ENCODE measurements at places on chromosomes 2 and 18. TPM values are rescaled to one million over a fixed set of nuclear protein-coding genes. Genes with fewer than 3 reads are reported as not detected.

The SERPINB4 gene
- total RNA-seq = not detected

DNA sequence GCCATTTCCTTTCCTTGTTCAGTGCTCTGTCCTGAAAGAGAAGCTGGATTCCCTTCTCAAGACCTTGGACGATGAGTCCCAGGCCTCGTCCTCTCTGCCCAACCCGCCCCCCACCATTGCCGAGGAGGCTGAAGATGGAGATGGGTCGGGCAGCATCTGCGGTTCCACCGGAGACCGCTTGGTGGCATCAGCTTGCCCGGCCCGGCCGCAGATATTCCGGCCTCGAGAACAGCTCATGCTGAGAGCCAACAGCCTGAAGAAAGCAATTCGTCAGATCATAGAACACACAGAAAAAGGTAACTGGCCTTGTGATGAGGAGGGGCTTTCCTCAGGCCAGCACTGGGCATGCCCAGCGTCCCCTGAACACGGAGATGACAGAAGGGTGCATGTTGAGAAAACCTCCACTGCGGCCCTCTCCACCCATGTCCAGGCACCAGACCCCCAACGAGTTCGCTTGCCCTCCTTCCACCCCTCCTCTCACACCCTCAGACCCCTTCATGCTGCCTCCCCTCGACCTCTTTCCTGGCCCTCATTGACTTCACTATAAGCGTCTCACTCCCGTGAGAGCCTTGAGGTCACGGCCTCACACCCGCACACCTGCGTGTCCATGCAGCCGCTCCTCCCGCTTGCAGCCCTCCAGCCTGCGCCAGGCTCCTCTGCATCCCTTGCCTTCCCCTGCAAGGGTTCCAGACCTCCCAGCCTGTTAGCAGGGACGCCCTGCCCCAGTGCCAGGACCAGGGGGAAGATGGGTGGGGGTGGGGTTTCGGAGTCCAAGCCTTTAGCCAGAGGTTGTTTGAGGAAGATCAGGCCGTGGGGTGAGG is 95.0 kb downstream of the DGKD start:
- H3K27me3 ChIP-seq = no peaks in the 10 kb centered on the region
- H3K27ac ChIP-seq = no peak overlapping the region
- H3K4me3 ChIP-seq = no peak overlapping the region

GRCh38 chr2:172333235-172333977 is 94.0 kb upstream of the ITGA6 start:
- H3K4me1 ChIP-seq = no peaks in the 10 kb centered on the region
- H3K27ac ChIP-seq = peak overlapping the region; percentile 13
- H3K4me3 ChIP-seq = no peak overlapping the region
- DNase-seq = no peak
- no peaks in the 10 kb centered on the region for H3K27me3 ChIP-seq
- no peaks in the 10 kb centered on the region for H3K36me3 ChIP-seq

DNA sequence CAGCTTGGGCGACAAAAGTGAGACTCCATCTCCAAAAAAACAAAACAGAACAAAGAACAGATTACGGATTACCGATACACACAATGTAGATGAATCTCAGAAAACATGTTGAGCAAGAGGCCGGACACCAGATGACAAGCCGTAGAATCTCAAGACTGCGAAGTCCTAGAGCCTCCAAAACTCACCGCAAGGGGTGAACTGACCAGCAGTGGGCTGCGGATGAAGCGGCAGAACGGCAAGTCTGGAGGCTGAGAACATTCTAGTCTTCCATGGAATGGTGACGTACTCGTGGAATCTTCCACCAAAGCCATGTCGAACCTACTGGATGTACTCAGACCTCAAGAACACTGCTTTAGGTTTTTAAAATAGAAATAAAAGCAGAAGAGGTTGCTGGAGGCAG is 198.8 kb downstream of the NDUFA10 start:
- no peak for DNase-seq
- no peak overlapping the region for H3K27ac ChIP-seq
- H3K4me1 ChIP-seq = no peaks in the 10 kb centered on the region
- no peaks in the 10 kb centered on the region for H3K36me3 ChIP-seq
- H3K4me3 ChIP-seq = no peak overlapping the region
- no peaks in the 10 kb centered on the region for H3K27me3 ChIP-seq

GRCh38 chr2:240291337-240292034 is 144.0 kb upstream of the GPC1 start:
- H3K4me3 ChIP-seq = no peak overlapping the region
- no peaks in the 10 kb centered on the region for H3K27me3 ChIP-seq
- H3K27ac ChIP-seq = no peak overlapping the region
- no peak for DNase-seq
- no peaks in the 10 kb centered on the region for H3K4me1 ChIP-seq

DNA sequence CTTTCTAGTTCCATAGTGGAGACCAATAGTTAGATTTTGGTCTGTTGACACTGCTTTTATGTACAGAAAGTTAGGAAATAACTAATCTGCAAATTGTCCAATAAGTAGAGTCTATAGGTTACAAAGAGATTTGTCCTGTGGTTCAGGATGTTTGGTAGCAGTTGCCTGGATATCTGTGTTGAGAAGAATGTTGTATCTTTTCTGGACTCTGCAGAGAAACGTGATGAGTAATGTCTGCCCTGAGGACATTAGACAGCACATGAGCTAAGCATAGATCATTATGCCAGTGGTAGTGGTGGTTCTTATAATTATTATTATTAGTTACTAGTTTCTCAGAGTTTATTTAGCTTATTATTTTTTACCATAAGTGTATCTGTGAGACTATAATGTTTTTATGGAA is 65.8 kb downstream of the ANKRD62 start:
- no peaks in the 10 kb centered on the region for H3K27me3 ChIP-seq
- no peak for DNase-seq
- H3K27ac ChIP-seq = no peak overlapping the region

GRCh38 chr2:134466141-134466540 is 212.3 kb downstream of the MGAT5 start:
- no peaks in the 10 kb centered on the region for H3K27me3 ChIP-seq
- no peak overlapping the region for H3K4me3 ChIP-seq
- H3K4me1 ChIP-seq = no peaks in the 10 kb centered on the region

- no peak overlapping the region for H3K4me3 ChIP-seq
- H3K4me1 ChIP-seq = no peaks in the 10 kb centered on the region
- H3K36me3 ChIP-seq = no peaks in the 10 kb centered on the region
- no peaks in the 10 kb centered on the region for H3K27me3 ChIP-seq
- DNase-seq = no peak
These were observed 257.5 kb upstream of the KLHL29 start for GRCh38 chr2:23127465-23127864.

- peak overlapping the region; percentile 43 for H3K27ac ChIP-seq
- H3K4me3 ChIP-seq = no peak overlapping the region
- no peaks in the 10 kb centered on the region for H3K36me3 ChIP-seq
These were observed 14.1 kb downstream of the ZFP36L2 start for GRCh38 chr2:43212216-43212835.

The FECH gene
- total RNA-seq = 42.4 TPM

The SNED1 gene
- 167 TPM for total RNA-seq

All from tibial nerve (tissue), 4 donors.